ENCODE measurements at places on chromosomes 5 and 9.

DNA sequence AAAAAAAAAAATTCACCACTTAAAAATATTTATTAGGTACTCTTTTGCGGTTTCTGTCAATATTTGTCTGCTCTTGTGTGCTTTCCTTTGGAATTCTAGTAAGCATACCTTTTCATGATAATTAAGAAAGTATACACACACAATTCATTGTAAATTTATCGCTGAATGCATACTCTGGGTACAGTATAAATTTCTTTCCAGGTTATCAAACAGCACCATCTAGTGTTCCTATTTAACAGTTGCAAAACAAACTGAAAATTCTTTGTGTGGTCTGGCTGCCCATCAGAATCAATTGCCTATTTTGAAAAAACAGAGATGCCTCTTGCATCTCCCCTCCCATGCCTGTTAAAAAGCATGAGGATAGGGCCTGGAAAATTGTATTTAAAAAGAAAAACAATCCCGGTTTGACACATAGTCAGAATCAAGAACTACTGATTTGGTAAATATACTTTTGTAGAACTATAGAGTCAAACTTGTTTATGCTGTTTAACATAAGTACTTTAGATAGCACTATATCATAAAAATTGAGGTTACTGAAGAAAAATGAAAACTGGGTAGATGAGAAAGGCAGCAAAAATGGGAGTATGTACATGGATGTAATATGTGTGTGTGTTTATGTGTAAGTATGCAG is 16.2 kb downstream of the PGGT1B start:
- DNase-seq, result peak; percentile 1

- no peak for DNase-seq
These were observed 15.8 kb upstream of the PSAT1 start for GRCh38 chr9:78280982-78281668.

GRCh38 chr5:169974121-169974770 is 6.0 kb downstream of the INSYN2B start:
- DNase-seq, result no peak

DNA sequence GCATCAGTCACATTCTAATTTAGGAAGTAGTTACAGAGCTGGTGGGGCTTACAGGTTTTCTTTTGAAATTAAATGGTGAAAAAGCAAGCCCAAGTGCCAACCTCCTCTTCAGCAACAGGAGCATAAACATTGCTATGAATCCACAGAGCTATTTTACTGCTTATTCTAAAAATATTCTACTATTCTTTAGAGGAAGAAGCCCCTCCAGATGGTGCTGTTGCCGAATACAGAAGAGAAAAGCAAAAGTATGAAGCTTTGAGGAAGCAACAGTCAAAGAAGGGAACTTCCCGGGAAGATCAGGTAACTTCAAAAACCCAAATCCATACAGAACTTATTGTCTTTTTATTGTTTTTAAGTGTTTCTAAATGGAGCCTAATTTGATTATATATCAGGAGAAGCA is 202.8 kb downstream of the CWC27 start:
- DNase-seq, result no peak

- DNase-seq, result no peak
These were observed 88.0 kb downstream of the SLC44A1 start for GRCh38 chr9:105332471-105332870.

GRCh38 chr5:76403766-76404222 is 709 bp downstream of the IQGAP2 start:
- DNase-seq, result peak; percentile 42

GRCh38 chr9:21788752-21789151 is 13.7 kb upstream of the MTAP start:
- no peak for DNase-seq

DNA sequence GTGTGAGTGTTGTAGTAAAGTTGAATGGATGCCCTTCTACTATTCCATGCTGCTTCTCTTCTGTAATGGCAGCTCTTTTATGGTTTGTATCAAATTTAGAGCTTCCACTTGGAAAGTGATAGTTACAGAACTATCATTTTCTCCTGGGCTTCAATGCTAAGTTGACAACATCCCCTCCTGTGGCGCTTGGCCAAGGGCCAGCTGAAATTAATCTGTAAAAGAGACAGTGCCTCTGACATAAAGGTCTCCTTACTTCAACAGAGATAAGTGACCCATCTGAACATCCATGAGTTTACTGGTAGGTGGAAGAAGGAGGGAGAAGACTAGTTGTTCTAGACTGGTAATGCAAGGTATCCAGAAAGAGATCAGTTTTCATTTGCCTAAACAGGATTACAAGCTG is 39.7 kb downstream of the CHSY3 start:
- DNase-seq, result no peak

DNA sequence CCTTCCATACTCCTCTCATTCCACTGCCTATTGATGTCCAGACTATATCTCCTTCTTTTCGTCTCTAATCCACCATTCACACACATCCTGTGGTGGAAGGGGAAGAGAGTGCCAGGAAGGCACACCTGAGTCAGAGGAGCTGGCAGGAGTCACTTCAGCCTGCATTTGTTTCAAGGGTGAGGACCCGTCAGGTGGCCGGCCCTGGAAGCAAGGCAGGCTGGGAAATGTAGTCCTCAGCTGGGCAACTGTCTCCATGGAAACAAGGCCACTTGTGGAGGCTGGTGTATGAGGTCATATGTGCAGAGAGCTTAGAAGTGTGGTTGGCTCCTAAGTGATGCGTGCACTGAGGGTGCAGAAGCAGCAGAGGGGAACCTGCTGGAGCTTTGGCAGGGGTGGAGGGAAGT is 278.4 kb downstream of the NSG2 start:
- DNase-seq, result no peak

DNA sequence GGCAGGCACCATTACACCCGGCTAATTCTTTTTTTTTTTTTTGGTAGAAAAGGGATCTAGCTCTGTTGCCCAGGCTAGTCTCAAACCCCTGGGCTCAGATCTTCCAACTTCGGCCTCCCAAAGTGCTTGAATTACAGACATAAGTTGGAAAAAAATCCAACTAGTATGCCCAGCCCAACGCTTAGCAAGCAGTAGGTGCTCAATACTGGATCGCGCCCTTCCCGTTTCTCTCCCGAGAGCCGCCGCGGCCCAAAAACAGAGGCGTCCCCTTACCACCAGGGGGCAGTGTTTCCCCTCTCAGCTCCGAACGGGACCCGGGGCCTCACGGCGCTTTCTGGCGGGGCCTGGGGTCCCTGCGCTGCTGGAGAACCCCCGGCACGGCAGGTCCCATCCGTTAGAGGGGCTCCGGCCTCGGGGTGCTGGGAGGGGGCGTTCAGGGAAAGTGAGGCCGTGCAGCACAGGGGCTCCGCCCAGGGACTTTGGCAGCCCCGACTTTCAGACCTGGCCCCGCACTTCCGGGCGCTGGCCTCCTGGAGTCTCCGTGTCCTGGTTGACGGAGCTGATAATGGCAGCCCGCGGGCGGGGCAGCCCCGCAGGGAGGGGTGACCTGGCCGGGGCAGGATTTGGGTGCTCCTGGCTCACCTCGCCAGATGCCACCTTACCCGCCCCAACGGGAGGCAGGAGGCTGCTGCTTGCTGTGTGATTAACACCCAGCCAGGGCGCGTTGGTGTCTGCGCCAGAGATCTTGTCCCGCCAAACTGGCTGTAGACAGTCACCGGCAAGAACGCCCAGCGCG is 15.2 kb downstream of the PTGES start:
- peak; percentile 50 for DNase-seq

GRCh38 chr9:96217294-96217707 is 84.7 kb downstream of the HSD17B3 start:
- no peak for DNase-seq

DNA sequence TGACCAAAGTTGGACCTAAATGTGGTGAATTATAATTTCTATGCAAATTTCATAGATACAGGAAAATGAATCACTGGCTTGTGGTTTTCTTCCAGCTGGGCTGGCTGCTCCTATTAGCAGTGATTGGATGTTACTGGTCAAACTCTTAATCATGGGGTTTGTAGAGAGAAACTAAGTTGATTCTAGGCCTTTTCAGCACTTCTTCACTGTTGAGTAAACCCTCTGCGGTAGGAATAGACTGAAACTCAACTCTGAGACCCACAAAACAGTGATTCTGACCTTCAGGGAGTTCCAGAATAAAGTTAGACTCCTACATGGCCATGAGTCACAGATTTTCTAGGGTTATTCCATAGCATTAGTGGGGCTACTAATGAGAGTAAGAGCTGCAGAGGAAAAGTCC is 47.9 kb upstream of the FKTN start:
- no peak for DNase-seq

- DNase-seq, result no peak
These were observed 76.9 kb upstream of the IFNK start for GRCh38 chr9:27447031-27447683.

DNA sequence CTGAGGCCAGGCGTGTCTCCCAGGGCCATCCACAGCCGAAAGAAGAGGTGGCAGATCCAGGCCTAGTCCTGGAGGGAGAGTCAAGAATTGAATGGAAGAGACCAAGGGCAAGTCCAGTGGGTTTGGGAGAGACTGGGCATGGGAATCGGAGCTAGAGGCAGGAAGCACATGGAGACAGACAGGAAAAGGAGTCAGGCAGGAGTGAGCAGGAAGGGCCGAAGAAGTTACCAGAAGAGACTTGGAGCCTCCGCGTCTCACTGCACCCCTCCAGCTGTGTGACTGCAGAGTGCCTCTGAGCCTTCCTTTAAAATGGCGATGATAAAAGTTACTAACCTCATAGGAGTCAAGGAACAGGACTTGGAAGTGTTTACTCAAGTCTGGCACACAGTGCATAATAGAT is 64.4 kb upstream of the ANGPTL2 start:
- DNase-seq, result no peak

GRCh38 chr9:101117161-101117560 is 88.6 kb downstream of the PLPPR1 start:
- no peak for DNase-seq

DNA sequence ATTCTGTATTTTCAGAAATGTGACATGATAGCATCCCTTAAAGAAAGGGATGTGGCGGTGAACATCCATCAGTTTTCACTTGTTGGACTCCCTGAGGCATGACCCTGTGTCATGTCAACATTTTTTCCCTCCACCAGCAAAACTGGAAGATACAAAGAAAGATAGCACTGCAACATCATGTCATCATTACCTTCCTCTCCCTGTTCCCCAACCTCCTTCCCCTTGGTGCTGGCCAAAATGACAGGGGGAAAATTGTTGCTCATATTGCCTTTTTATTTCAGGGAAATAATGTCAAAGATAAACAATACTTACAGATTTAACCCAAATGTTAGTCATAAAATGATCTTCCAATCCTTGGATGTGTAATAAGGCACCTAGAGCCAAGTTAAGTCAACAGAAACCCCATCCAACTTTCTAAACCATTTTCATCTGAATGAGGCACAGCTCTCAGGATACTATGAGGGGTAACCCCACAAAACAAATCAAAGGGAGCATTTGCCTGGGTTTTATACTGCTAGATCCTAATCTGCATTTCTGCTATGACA is 644.3 kb downstream of the ACTL7B start:
- DNase-seq, result no peak

DNA sequence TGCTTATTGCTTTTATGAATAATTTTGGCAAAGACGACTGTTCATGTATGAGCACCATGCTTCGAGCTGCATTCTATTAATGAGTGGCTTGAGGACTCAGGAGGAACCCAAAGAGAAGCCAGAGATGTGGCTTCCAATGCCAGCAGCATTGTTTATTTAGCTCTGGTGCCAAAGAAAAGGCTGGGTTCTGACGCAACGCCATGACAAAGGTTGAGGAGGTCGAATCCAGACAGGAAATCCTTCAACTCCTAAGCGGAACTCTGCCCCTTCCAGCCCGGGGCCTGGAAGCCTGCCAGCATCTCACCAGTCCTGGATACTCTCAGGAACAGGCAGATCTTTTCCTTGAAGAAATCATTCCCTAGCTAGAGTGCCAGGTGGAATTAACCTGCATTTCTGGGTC is 104.4 kb downstream of the ARHGAP26 start:
- no peak for DNase-seq

- no peak for DNase-seq
These were observed 57.8 kb upstream of the ANXA1 start for GRCh38 chr9:73093740-73094379.

- DNase-seq, result peak; percentile 3
These were observed 211.5 kb upstream of the NREP start for GRCh38 chr5:111968459-111968858.

DNA sequence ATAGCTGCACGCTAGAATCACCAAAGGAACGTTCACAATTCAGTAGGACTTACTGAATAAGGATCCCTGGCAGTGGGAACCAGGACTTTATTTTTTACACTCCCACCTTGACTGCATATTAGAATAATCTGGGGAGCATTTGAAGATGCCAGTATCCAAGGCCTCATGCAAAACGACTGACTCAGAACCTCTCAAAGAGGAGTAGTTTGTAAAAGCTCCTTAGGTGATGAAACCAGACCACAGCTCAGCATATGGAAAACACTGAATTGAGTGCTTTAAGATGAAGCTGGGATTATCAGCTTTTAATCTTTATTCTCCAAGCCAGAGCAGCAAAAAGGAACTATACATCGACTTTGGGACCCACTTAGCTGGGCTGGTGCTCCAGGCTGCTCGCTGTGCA is 288.3 kb downstream of the MLLT3 start:
- DNase-seq, result no peak

GRCh38 chr5:15789642-15790041 is 289.7 kb downstream of the FBXL7 start:
- no peak for DNase-seq

- DNase-seq, result no peak
These were observed 35.5 kb downstream of the DDX46 start for GRCh38 chr5:134794082-134794481.

GRCh38 chr5:135263022-135263668 is 135.9 kb downstream of the MACROH2A1 start:
- no peak for DNase-seq

GRCh38 chr5:60163762-60164161 is 270.2 kb upstream of the PDE4D start:
- no peak for DNase-seq

- no peak for DNase-seq
These were observed 70.6 kb upstream of the CXCL14 start for GRCh38 chr5:135649435-135649834.

- no peak for DNase-seq
These were observed 36.9 kb upstream of the ADAMTS16 start for GRCh38 chr5:5103245-5103644.

GRCh38 chr9:8224381-8224801 is 424.8 kb upstream of the DMAC1 start:
- no peak for DNase-seq

DNA sequence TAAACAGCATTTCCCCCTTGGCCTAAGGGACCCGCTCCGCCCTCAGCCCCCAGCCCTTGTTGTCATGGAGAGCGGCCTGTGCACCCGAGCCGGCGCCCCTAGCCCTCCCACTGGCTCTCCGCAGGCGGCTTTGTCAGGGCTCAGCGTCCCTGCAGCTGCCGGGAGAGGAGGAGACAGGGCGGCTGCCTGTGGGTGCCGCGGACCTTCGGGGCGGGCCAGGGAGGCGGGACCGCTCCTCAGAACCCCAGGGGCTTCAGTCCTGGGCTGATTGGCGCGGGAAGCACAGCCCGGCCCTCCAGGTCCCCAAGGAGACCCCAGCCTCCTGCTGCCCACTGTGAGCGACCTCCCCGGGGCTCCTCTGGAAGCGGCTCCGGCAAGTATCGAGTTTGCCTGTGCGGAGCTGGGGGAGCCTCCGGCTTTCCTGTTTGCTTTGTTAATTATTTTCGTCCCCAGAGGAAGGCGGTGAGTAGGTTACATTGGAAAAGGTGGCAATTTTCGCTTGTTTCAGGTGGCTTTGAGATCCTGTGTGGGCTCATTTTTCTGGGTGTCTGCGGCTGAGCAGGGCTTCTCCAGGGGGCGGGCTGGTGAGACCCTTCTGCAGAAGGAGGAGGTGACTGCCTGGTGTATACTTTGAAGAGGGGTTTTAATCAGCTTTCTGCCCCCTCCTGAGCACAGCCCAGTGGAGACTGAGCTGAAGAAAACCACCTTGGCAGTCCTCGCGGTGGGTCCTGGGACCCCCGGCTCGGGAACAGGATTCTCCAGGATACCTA is at the start of gene FGD3:
Gene FGD3 (plus strand): TSS at position 256 of the 770 bp plus-strand sequence. CDS start 28,734 bp downstream, outside the sequence.
- no peak for DNase-seq

Measured in HL-60 (cell line).